ENCODE measurements at places on chromosomes 4 and X.

- DNase-seq: no peak
Observed at GRCh38 chr4:45897946-45898585, 225.8 kb downstream of the GABRG1 start.

- DNase-seq: no peak
Observed at GRCh38 chr4:17336069-17336468, 175.8 kb downstream of the QDPR start.

GRCh38 chrX:31384471-31384870, 312.6 kb upstream of the FTHL17 start:
- peak; percentile 4 for DNase-seq

DNA sequence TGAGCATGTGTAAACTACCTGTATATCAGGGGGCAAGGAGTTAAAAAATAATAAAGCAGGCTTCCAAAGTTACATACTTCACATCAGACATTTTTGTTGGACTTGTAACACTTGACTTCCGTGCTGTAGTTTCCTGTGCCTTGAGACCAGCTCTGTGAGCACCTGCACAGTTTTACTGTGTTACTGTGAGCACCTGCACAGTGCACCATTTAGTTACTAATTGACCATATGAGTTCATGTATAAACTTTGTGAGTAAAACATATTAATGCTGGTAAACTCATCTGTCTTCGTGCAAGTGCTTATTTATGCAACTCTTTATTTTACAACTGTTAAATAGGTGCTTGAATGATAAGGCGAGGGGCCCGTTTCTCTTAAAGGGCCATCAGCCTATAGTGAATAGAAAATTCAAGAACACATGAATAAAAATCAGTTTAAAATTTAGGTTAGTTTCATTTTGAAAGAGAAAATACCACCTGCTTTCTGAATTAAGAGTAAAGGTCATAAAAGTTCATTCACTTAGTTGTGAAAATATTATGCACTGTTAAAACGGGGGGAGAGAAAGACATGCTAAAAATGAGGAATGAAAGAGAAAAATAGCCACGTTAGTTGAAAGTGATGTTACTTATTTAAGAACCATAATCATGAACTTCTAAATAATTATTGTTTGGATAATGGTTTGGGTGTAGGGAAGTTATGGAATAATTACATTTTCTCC, 42.4 kb downstream of the USP9X start:
- no peak for DNase-seq

DNA sequence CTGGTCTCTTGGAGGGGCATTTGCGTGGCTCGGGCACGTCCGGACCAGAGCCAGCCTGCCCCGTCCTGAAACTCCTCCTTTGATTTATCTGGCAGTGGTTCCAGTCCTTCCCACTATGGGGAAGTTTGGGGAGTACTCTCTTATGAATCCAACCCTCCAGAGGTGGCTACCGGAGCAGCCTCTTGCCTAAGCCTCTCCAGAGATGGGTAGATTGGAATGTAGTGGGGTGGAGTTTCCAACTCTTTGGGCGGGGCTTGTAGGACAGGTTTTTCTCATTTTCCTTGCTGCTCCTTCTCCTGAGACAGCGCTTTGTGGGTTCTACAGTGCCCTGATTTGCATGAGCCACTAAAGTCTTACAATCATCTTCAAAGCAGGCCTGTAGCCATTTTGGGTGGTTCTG, 60.1 kb upstream of the XAGE1B start:
- no peak for DNase-seq

DNA sequence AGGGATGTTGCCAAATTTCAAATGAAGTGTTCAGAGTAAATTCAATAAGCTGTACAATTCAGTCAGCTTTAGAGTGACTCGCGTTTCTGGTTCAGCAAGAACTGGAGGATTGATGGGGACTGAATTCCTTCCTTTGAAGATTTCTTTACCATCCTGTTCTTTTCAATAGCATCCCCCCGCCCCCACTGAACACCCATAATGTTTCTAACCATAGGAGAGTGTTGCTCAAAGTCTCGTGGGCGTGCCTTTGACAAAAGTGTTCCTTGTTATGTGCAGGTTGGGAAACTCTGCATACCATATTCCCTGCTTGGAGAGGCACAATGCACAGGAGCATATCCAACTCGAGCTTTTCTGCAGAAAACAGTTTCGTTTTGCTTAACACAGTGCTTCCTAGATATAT, 323.5 kb upstream of the CASK start:
- peak; percentile 56 for DNase-seq

- no peak for DNase-seq
Observed at GRCh38 chr4:125547836-125548235, 233.1 kb downstream of the FAT4 start.

All from putamen (tissue), 1 donor.